ENCODE measurements at places on chromosomes 2 and 18. TPM values are rescaled to one million over a fixed set of nuclear protein-coding genes. Genes with fewer than 3 reads are reported as not detected.

BOK gene
- 4.5 TPM for polyA plus RNA-seq

- DNase-seq = no peak
- no peak overlapping the region for H3K27ac ChIP-seq
These were observed 17.2 kb downstream of the RALB start for GRCh38 chr2:120269816-120270215.

GRCh38 chr2:11820650-11821049 lies 74.2 kb downstream of the LPIN1 start:
- peaks cover 27% of the 10 kb centered on the region for H3K36me3 ChIP-seq
- H3K27me3 ChIP-seq = no peaks in the 10 kb centered on the region
- no peaks in the 10 kb centered on the region for H3K4me1 ChIP-seq

GRCh38 chr2:30786923-30787685 lies 20.1 kb downstream of the CAPN13 start:
- peaks cover 6% of the 10 kb centered on the region for H3K4me1 ChIP-seq
- peaks cover 10% of the 10 kb centered on the region for H3K36me3 ChIP-seq
- no peaks in the 10 kb centered on the region for H3K27me3 ChIP-seq
- no peak for DNase-seq
- no peak overlapping the region for H3K27ac ChIP-seq
- no peak overlapping the region for H3K4me3 ChIP-seq

ANKRD62 gene
- polyA plus RNA-seq = not detected

DNA sequence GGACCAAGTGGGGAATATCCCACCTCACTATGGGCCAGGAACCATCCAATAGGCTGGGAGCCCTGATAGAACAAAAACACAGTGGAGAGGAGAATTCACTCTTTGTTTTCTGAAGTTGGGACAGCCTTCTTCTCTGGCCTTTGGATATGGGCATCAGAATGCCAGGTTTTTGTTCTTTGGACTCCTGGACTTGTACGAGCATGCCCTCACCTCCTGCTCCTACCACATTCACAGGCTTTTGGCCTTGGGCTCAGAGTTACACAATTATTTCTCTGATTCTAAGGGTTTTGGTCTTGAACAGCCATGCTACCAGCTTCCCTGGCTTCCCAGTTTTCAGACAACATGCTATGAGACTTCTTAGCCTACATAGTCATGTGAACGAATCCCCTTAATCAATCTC lies 732.9 kb upstream of the VRK2 start:
- no peak overlapping the region for H3K4me3 ChIP-seq
- H3K4me1 ChIP-seq = no peaks in the 10 kb centered on the region
- DNase-seq = no peak
- H3K27me3 ChIP-seq = no peaks in the 10 kb centered on the region
- no peak overlapping the region for H3K27ac ChIP-seq

- no peak overlapping the region for H3K27ac ChIP-seq
- no peak overlapping the region for H3K4me3 ChIP-seq
- no peak for DNase-seq
- no peaks in the 10 kb centered on the region for H3K36me3 ChIP-seq
These were observed 168.1 kb downstream of the SETBP1 start for GRCh38 chr18:44848644-44849335.

SULT1C2 gene
- polyA plus RNA-seq = not detected

UGT1A4 gene
- polyA plus RNA-seq = not detected

INHA gene
- 0.78 TPM for polyA plus RNA-seq

MRPS5 gene
- 84.5 TPM for polyA plus RNA-seq

DNA sequence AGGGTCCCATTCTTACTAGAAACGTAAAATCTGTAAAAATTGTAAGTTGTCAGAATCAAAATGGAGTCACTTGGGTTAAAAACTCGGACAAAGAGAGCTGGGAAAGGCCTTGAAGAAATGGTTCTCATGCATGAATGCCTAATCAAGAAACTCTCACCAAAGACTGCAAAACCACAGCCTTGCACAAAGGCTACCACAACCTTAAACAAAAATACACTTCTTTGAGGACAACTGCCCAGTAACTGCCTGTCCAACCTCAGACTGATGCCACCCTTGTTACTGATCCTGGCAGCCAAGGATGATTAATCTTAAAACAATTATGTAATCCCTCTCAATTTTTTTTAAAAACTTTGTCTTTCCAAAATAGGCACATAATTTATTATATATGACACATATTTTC lies 299.3 kb downstream of the CCDC85A start:
- H3K4me3 ChIP-seq = no peak overlapping the region
- H3K27me3 ChIP-seq = no peaks in the 10 kb centered on the region
- H3K27ac ChIP-seq = no peak overlapping the region
- H3K36me3 ChIP-seq = no peaks in the 10 kb centered on the region
- no peaks in the 10 kb centered on the region for H3K4me1 ChIP-seq
- DNase-seq = no peak

LIMS4 gene
- 1.4 TPM for polyA plus RNA-seq

ALPP gene
- polyA plus RNA-seq = 0.01 TPM

DNA sequence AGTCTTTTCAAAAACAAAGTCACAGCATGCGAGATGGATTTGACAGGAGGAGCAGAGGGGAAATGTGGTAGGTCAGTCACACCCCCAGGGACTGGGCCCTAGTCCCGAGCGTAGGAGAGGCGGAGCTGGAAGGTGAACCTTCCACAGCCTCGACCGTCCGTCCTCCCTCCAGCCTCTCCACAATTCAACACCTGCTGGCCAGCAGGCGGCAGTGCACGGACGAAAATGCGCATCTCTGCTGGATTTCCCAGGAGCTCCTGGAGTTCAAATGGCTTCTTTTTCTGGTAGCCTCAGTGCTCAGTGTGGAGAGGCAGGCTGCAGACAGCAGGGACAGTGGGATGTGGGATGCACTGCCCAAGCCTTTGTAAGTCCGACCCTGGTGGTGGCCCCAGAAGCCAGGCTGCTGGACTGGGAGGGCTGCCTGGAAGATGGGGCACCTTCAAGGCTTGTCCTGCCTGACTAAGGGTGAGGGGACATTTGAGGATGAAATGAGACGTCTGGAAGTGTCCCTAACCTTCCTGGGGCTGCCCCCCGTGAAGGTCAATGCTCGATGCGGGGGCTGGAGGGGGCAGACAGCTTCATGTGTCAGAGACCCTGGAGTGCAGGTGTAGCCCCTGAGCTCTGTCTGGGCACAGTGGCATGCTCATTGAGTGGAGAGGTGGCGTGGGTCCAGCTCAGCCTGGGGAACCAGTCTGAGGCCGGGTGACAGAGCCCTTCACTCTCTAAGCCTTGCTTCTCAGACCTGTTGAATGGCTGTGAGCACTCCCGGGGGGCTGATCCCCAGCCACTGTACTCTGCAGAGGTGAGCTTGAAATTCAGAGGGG lies 189.5 kb downstream of the TFCP2L1 start:
- H3K4me3 ChIP-seq = no peak overlapping the region
- H3K27ac ChIP-seq = no peak overlapping the region
- no peaks in the 10 kb centered on the region for H3K27me3 ChIP-seq
- no peaks in the 10 kb centered on the region for H3K36me3 ChIP-seq
- H3K4me1 ChIP-seq = no peaks in the 10 kb centered on the region

KCNE4 gene
- polyA plus RNA-seq = 1.5 TPM

GRCh38 chr18:22951823-22952222 lies 18.7 kb downstream of the RBBP8 start:
- H3K27ac ChIP-seq = no peak overlapping the region
- H3K36me3 ChIP-seq = peaks cover 3% of the 10 kb centered on the region
- H3K4me1 ChIP-seq = no peaks in the 10 kb centered on the region
- H3K4me3 ChIP-seq = no peak overlapping the region

DNA sequence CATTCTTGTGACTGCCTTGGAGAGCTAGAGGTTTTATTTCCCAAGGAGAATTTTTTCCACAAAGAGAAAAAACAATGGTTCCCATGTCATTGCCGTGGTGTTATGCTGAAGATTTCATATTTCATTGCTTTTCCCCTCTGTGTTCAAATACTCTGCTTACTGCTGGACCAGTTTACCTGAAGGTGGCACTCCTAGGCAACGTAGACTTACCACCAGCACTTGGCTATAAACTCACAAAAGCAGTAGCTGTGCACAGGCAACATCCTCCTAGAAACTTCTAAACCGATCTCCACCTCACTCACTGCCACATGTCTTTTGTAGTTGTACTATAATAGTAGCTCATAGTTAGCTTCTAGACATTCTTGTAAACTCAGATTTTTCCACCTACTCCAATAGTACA lies 1319.7 kb upstream of the CRIM1 start:
- H3K4me3 ChIP-seq = no peak overlapping the region
- no peaks in the 10 kb centered on the region for H3K27me3 ChIP-seq
- H3K27ac ChIP-seq = no peak overlapping the region
- H3K4me1 ChIP-seq = no peaks in the 10 kb centered on the region
- no peaks in the 10 kb centered on the region for H3K36me3 ChIP-seq

- H3K27me3 ChIP-seq = no peaks in the 10 kb centered on the region
- H3K4me3 ChIP-seq = no peak overlapping the region
- no peak for DNase-seq
- H3K4me1 ChIP-seq = no peaks in the 10 kb centered on the region
These were observed 587.9 kb downstream of the NRXN1 start for GRCh38 chr2:50443868-50444630.
